ENCODE measurements at places on chromosomes 4 and X.

GRCh38 chrX:37755025-37755424 is 24.8 kb upstream of the CYBB start:
- DNase-seq: no peak

- no peak for DNase-seq
These were observed 9.5 kb downstream of the BCOR start for GRCh38 chrX:40088299-40088625.

GRCh38 chr4:154983714-154984113 is 202.6 kb downstream of the RBM46 start:
- no peak for DNase-seq

DNA sequence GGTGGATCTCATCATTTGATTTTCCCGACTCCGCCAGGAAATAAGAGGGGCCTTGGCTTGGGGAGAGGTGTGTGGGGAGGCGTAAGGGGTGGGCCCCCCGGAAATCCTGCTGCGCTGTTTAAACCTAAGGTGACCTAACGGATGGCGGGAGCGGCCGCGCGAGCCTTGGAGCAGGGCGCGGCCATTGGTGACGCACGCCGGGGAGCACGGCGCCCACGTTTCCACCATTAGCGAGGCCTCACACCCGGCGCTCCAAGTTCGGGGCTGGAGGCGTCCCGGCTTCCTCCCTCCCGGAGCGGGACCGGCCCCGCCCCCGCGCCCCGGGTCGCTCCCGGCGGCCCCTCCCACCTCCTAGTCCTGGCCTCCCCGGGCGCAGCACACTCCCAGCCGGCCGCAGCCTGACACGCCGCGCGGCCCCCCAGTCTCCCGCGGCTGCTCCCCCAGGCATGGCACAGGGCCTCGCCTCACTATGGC is at the start of gene SMS:
SMS (plus strand) TSS at position 354 of the 474 bp plus-strand sequence; CDS start at position 470, 116 bp downstream.
- peak; percentile 36 for DNase-seq

- no peak for DNase-seq
These were observed 125.0 kb downstream of the SPCS3 start for GRCh38 chr4:176444741-176445140.

- no peak for DNase-seq
These were observed 27.2 kb upstream of the EDNRA start for GRCh38 chr4:147453561-147454141.

DNA sequence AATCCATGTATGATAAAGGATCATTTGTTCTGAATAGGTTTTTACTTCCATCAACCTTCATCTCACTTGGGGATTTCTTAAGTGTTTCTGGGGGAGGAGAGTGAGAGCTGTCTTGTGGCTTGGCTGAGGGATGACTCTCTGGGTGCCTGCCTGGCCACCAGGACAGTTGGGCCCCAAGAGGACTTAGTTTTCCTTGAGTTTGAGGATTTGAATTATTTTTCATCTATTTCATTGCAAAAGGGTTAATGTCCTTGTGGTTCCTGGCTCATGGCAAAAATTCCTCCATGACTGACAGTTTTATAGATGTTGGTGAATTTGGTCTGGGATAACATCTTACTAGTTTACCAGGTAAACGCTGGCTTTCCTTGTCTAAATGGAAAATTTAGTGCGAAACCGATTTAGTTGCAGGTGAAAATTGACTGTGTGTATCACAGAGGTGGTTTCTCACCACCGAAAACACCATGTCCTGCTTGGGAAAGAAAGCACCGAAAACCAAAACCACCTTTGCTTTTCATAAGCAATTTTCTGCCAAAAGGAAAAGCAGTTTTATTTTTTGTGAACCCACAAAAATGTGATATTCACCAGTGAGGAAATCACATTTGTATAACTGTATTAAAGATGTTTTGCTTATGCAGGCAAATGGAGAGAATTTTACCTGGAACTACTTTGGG is 331.3 kb upstream of the SFRP2 start:
- DNase-seq: no peak

DNA sequence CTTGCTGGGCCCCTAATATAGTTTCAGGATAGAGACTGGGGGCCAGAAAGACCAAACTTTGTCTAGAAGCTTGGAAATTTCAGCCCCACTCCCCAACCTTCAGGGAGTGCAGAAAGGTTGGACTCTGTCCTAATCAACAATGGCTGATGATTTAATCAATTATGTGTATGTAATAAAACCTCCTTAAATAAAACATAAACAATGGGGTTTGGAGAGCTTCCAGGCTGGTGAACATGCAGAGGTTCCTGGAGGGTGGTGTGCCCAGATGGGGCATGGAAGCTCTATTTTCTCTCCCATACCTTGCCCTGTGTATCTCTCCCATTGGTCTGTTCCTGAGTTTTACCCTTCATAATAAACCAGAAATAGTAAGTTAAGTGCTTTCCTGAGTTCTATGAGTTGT is 174.2 kb downstream of the GC start:
- DNase-seq: no peak

GRCh38 chr4:85426366-85426765 is 48.6 kb upstream of the ARHGAP24 start:
- DNase-seq: no peak

Data from stimulated activated CD8-positive, alpha-beta memory T cell treated with anti-CD3 and anti-CD28 coated beads, Interleukin-4, amount 100 ng/mL, for 4 hours (primary cell).